ENCODE measurements at places on chromosomes 11 and 22.

DNA sequence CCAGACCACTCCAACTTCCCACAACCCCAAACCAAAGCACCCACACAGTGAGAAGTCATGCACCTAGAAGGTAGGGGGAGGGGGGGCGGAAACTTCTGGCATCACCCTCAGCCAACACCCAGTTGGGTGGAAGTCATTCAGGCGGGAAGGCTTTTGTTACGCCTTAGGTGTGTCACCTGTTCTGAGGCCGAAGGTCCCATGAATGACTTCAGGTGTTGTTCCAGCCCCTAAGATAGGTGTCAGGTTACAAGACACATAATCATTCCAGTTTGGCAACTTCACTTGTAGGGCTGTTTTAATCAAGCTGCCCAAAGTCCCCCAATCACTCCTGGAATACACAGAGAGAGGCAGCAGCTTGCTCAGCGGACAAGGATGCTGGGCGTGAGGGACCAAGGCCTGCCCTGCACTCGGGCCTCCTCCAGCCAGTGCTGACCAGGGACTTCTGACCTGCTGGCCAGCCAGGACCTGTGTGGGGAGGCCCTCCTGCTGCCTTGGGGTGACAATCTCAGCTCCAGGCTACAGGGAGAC lies at the start of gene TMPRSS4:
TMPRSS4 (plus strand) TSS at position 325 of the 528 bp plus-strand sequence. CDS start 225 bp downstream, outside the sequence.
- no peak for DNase-seq

- no peak for DNase-seq
These were observed 21.4 kb downstream of the YPEL1 start for GRCh38 chr22:21714059-21714770.

GRCh38 chr22:46010207-46010867 lies 33.4 kb upstream of the WNT7B start:
- DNase-seq: no peak

GRCh38 chr22:30265823-30266444 lies 717 bp downstream of the OSM start:
- peak; percentile 82 for DNase-seq

DNA sequence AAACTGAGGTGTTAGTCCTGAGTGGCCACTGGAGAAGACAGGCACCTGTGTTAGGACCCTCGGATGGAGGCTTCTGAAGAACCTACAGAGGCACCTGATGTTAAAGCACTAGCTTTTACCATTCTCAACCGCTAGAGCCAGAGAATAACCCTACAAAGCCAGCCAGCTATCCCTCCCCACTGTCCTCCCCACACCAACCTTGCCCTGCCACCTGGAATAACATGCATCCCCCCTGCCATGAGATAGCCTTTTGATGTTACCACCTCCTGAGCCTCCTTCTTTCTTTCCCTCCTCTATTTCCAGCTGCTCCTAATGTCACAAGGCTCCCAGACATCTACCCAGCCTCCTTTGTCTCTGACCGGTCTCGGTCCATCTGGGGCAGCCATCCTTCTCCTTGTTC lies 28.1 kb downstream of the COMMD9 start:
- DNase-seq: no peak

GRCh38 chr22:25643232-25644000 lies 78.9 kb downstream of the GRK3 start:
- no peak for DNase-seq

GRCh38 chr11:4607781-4608666 lies at the start of gene TRIM68:
Gene TRIM68, minus strand, starts transcription at chr11:4608231. Its CDS starts 2,727 bp downstream, at chr11:4605504.
- peak; percentile 92 for DNase-seq

GRCh38 chr22:37887584-37888378 lies 18.3 kb upstream of the MICALL1 start:
- DNase-seq: no peak

GRCh38 chr11:115126092-115126491 lies 378.1 kb downstream of the CADM1 start:
- no peak for DNase-seq

DNA sequence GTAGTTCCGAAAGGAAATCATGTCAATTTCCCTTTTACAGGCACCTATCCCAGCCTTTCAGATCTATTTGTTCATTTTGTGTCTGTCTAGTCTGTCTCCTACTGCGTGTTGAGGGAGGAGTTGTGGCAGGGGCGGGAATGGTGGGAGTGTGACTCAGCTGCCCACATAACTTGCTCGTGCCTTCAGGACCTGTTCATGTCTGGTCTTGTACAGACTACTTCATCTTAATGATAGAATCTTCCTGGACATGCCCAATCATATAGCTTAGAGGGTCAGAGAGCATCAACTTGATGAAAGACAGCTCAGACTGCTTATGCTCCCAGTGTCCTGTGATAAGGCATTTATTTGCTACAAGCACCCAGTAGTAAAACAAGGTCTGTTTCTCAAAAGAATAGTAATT lies 61.0 kb upstream of the BIRC3 start:
- no peak for DNase-seq

DNA sequence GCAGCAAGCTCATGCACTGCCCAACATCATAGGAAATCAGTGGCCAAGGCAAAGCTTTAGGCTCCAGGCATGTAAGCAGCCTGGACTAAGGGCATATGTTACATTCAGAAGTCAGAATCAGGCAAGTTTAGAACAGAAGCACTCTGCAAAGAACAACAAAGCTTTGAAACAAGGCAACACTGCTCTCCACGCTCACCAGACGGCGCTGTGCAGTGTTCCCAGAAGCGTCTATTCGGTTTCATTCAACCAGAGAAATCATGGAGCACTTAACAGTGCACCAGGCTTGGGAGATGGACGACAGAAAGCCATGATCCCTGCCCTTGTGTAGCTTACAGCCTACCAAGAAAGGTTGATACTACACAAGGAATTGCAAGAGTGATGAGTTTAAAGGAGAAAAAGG lies 555.8 kb downstream of the BUD13 start:
- DNase-seq: no peak

- DNase-seq: no peak
These were observed 11.6 kb downstream of the UVRAG start for GRCh38 chr11:75826461-75827230.

GRCh38 chr22:40718250-40719204 lies 39.2 kb downstream of the MCHR1 start:
- no peak for DNase-seq

- no peak for DNase-seq
These were observed 5.5 kb downstream of the RAB3IL1 start for GRCh38 chr11:61911701-61912529.

GRCh38 chr11:126403658-126404057 lies 48.2 kb downstream of the ST3GAL4 start:
- DNase-seq: no peak
